Stimulated activated CD8-positive, alpha-beta memory T cell treated with anti-CD3 and anti-CD28 coated beads, Interleukin-2, amount 100 ng/mL, for 48 hours (primary cell): ENCODE measurements at places on chromosomes 5 and 9.

- DNase-seq: no peak
These were observed 78.4 kb downstream of the SEMA5A start for GRCh38 chr5:9467199-9468059.

GRCh38 chr5:74143721-74144330 is 496.7 kb downstream of the ENC1 start:
- no peak for DNase-seq

- no peak for DNase-seq
These were observed 279.2 kb upstream of the NREP start for GRCh38 chr5:112036206-112036605.

DNA sequence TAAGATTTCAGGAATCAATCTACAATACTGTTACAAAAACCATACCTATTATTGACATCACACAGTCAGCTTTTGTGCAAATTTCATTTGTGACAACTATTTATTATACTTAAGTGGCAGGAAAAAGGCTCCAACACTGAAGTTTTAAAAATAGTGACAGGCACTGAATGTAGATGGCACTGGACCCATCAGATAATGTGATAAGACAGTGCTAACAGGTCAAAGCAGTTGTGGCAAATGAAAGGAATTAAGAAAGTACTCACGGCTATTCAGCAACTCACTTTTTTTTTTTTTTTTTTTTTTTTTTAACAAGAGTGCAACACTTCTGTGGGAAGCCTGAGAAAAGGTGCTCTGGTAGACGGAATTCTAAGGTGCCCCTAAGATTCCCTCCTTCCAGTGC is 115.0 kb upstream of the MEF2C start:
- DNase-seq: no peak

DNA sequence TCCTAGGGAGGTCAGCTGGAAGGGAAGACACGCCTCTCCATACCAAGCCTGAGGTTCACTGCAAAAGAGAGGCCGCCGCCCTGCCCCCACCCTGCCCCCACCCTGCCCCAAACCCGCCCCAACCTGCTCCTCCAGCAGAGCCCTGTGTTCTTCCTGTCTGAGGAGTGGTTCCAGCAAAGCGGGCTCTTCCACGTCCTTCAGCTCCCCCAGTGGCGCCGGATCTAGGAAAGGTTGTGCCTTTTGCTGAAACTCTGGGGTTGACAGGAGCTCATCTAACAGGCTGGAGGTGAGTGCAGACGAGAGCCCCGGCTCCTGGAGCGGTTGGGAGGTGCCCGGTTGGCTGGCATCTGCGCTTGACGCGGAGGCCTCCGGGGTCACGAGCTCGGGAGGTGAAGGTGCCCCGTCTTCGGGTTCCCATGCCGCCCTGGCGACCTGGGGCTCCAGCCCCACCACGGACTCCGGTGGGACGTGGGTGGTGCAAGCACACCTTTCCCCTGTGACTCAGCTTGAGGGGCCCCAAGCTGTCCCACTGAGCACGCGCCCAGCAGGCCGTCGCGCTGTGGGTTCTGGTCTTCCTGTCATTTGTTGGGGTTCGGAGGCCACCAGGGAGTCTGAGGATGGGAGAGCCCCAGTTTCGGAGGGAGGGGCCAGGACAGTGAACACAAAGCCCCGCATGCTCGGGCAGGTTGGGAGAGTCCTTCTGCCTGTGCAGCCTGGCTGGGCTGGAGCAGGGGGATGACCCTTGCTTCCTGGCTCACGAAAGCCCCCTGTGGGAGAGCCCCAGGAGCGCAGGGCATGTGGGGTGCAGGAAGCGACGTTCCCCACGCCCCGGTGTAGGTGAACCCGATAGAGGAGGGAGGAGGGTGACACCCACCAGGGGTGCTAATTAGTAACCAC is 1467.1 kb downstream of the FOXD4L5 start:
- DNase-seq: peak; percentile 49

DNA sequence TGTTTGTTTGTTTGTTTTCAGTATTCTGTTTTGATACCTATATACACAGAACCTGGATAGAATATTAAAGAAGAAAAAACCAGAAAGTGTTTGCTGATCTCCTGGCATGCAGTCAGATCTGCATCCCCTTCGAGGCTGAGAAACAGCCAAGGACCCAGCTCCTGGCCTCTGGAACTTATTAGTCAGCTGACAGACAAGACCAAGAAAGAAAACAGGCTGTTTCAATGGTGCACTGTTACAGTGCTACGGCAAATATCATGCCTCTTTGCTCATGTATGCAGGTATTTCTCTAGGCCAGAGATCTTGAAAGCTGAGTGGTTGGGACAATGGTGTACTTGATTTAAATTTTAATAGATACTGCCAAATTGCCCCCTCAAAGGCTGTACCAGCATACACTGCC is 95.0 kb downstream of the C5orf15 start:
- DNase-seq: no peak

DNA sequence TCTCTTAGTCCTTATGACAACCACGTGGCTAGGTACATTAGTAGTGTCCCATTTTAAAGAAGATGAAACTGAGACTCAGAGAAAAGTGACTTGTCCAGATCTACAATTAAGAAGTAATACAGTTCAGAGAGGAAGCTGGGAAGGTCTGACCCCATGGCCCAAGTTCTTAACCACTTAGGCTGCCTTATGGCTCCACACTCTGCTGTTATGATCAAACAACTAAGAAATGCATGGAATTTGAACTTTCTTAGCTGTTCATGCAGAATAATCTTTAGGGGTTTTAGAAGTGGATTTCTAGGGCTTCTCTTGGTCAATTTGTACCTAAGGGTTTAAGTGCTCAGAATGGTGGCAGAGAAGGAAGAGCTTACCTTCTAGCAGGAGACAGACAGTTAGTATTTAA is 128.0 kb upstream of the MSX2 start:
- no peak for DNase-seq

GRCh38 chr5:141889282-141889871 is 11.2 kb upstream of the PCDH1 start:
- no peak for DNase-seq

DNA sequence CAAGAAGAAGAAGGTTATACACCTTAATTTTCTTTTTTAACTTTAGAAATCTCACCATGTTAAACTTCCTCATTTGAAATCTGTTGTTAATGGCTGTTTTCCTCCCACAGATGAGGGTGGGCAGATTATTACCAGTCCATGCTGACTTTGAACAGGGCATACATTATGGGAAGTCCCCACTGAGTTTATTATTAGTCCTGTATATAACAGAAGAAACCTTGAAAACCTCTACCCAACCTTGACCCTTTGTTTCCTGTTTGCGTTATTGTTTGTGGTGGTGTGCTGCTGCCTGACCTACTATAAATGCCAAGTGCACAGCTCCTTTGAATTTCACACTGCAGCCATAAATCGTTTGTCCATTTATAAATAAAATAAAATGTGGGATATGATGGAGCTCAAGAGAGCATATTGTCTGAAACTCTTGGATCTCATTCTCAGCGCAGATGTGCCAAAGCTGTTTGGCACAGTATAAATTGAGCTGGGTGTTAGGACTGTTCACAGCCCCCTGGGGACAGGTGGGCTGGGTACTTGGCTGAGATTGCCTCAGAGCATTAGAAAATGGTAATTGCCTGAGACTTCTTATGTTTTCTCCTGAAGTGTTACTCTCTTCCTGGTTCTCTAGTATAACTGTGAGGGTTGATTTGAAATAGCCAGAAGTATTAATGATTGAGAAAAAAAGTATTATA is 139.6 kb downstream of the SPATA31D1 start:
- DNase-seq: no peak

DNA sequence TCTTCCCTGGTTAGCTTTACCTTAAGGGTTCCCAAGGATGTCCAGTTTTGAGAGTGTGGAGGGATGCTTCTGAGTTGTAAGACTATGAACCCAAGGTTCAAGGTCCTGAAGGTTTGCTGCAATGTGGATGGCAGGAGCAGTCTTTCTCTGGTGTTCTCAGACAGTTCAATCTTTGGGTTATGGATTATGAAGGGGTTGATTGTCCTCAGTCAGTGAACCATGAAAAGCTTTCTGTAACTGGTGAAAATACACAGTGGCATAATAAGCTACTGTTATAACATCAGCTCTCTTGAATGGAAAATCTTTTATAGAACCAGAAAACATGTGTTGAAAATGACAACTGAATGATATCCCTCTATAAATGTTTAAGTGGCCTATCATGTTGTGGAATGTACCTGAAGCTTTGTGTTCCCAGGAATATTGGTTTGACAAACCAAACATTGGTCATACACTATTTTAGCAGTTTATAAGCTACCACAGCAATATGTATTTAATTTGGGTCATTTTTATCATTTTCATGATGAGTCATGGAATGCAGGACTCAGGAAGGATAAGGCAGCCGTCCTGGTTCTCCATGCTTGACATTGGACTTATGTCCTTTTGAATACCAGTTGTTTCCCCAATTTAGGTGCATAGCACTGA is 1041.8 kb upstream of the ARRDC3 start:
- no peak for DNase-seq

GRCh38 chr9:16281707-16282106 is 588.8 kb downstream of the BNC2 start:
- no peak for DNase-seq

- no peak for DNase-seq
These were observed 38.6 kb upstream of the PHYKPL start for GRCh38 chr5:178271231-178271630.

GRCh38 chr9:126829035-126829434 is 24.2 kb downstream of the ZBTB43 start:
- DNase-seq: no peak

GRCh38 chr9:134361843-134362414 is 35.7 kb downstream of the RXRA start:
- DNase-seq: no peak
